8988T (cell line): ENCODE measurements at places on chromosomes 13 and 19.

- no peak for DNase-seq
These were observed 45.5 kb downstream of the C13orf42 start for GRCh38 chr13:51065372-51066090.

GRCh38 chr19:42109896-42110295, 22.4 kb downstream of the POU2F2 start:
- no peak for DNase-seq

DNA sequence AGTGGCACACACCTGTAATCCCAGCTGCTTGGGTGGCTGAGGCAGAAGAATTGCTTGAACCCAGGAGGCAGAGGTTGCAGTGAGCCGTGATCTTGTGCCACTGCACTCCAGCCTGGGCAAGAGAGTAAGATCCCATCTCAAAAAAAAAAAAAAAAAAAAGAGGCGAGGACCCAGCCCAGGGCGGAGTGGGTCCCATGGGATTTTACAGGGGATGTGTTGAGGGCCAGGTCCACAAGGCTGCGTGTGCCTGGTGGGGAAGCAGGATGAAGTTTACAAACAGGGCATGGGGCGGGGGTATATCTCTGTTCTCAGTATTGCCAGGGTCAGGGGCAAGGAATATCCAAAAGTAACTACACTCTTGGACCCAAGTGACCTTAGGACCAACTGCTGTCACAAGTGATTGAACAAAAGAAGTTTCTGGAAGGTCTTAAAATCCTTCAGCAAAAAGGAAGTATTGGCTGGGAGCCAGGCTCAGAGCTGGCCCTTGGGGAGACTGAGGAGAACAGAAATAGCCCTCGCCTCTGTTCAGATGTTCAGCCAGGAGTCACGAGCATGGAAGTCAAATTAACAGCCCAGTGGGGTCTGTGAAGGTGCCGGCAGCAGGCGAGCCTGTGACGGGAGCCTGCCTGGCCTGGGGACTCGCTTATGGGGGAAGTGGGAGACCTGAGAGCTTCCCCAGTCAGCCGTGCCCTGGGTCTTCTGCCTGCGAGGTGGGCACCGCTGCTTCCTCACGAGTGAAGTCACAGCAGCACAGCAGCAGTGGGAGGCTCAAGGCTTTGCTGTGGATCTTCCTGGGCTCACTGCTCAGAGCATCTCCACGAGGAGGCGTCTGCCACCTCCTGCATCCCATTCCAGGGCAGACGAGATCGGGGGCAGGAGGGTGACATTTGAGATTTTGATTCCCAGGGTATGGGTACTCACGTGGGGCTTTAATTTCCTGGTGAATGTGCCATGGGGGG, 6.4 kb downstream of the MYO9B start:
- no peak for DNase-seq

DNA sequence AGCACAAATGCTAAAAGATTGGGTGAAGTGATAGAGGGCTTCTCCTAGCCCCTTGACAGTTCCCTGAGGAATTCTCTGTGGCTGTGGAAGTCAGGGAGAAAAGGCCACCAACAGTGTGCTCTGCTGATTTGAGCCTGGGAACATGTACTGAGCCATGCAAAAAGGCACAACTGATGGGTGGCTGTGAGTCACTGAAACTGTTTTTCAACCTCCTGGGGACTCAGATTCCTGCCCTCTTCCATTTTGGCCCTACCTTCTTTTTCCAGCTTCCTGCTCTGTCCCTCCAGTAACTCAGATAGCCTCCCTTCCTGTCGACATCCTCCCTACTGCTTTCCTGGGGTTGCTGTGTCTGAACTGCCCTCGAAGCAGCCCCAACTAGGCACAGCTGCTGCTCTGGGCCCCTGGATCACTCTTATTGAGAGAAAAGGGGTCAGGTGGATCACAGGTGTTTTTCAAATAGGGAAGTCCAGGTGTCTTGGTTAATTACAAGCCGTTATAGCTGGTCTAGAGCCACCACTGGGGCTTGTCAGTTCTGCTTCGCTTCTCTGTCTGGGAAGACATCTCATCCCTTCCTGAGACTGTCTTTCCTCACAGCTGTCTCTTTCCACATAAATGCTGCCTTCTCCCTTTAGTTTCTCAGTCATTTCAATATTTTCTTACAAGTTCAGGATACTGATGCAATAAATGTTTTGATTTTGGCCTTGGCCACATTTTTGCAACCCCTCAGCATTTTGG, 13.7 kb downstream of the FAM124A start:
- DNase-seq, result no peak

GRCh38 chr19:50478901-50479715, 2.5 kb upstream of the GARIN5A start:
- peak; percentile 84 for DNase-seq

DNA sequence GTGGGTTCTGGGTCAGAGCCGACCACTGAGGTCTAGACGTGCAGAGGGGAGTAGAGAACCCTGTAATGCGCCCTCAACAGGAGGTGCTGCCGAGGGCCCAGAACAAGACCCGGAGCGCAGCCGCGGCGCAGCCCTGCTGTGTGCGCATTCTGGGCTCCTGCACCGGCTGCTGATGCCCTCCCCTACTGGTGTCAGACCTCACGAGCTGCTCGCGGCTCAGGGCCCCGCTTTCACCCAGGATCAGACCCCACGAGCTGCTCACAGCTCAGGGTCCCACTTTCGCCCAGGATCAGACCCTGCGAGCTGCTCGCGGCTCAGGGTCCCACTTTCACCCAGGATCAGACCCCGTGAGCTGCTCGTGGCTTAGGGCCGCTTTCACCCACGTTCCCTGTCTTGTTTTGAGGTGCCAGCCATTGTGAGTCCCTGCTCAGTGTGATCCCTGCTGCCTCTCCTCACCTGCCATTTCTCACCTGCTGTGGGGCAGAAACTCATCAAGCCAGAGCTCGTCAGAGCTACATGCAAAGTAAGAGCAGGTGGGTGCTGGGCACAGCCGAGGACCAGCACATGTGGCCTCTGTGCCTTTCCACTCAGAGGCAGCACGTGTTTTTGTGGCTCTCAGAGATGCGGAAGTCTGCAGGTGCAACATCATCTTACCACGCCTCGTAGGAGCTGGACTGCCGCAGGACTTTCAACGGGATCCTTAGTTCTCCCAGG, 47.0 kb upstream of the C13orf46 start:
- no peak for DNase-seq

- no peak for DNase-seq
These were observed 18.0 kb upstream of the CD70 start for GRCh38 chr19:6608940-6609339.

DNA sequence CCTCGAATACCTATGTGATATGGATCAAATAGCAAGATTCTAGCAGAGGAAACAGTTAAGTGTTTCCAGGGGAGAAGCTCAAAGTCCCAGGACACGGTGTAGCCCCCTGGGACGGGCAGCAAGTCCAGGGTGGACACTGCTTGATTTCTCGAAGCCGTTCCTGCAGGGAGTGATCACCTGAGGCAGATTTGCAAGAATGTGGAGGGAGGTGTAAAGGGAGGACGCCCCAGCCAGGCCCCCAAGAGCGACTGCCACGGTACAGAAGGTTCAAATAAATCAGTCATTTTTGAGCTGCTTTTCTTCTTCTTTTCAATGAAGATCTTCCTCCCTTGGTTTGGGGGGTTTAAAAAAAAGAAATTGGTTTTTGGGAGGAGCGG, 41.4 kb downstream of the KLF2 start:
- no peak for DNase-seq

DNA sequence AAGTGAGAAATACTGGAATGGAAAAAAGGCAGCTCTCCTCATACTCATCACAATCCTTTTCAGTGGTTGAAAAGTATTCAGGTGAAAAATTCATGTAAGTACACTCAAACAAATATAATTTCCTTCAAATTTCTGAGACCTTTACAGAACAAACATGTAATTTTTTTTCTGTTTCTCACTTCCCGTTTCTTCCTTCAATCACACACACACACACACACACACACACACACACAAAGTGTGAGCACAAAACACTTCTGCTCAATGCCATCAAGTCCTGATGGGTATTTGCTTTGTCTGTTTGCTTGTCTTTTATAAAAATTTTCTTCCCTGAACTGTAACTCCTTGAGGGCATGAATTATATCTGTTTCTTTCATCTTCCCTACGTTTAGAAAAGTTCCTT, 110.6 kb downstream of the LIG4 start:
- DNase-seq, result no peak

DNA sequence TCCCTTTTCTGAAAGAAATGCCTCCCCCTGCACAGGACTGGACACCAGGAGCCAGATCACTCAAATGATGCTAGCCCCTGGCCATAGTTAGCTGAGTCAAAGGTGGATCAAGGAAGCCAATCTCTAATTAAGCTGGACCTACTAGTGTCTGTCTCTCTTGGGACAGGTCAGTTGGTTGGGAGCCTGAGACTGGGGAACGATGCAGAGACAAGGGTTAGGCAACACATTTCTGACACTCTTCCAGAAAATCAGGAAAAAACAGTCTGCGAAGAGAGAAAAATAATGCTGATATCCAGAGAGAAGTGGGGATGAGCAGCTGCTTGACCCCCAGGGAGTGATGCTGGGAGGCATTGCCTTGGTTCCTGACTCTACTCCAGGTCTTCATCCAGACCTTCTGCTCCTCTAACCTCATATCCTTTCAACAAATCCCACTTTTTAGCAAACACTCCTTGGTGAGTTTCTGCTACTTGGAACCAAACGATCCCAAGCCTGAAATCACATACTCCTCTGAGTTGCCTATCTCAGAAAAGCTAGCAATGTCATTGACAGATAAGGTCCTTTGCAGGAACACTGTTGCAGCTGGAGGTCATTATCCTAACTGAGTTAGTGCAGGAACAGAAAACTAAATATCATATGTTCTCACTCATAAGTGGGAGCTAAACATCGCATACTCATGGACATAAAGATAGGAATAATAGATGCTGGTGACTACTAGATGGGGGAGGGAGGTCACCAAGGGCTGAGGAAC, 369.7 kb downstream of the COG6 start:
- DNase-seq, result no peak
